ENCODE measurements at places on chromosomes 1 and 21.
A peak's percentile ranks its signal among the peaks of the same experiment; 100 is the strongest.

- DNase-seq: no peak
These were observed 30.6 kb downstream of the VANGL2 start for GRCh38 chr1:160431006-160431405.

GRCh38 chr21:43317254-43317748, 109.6 kb downstream of the SIK1 start:
- peak; percentile 33 for DNase-seq

DNA sequence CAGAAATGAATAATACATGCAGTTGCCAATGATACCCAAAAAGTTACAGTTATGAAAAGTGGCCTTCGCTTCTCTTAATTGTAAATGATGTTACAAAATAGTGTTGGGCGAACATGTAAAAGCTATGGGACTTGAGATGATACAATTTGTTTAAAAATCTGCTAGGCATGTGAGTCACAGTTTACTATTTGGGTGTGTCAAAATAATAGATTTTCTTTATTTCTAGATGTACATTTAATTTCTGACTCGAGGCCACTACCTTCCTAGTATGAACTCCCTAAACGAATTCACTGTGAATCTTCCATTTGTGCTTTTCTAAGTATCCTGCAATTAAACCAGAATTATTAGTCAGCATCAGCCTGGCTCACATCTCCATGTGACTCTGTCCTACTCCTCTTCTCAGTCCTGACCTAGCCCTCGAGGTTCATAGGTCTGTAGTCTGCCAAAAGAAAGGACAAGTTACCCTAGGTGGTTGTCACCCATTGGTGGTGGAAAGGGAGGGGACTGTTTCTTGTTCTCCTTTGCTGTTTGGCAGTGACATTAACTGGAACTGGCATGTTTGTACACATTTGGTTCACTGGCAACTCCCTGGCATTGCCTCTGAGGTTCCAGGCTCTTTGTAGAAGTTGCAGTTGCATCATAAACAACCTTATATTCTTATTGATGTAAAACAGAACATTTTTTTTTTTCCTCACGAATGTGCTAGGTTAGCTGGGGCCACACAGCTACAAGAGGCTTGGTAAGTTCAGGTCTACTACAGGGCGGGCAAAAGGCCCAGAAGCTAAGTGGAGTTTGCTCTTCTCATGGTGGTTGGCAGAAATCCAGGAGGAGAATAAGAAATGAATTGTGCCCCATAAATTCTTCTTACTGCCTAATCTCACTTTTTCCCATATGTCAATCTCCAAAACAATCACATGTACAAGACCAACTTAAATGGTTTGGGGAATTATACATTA, 746.5 kb upstream of the ADAMTS5 start:
- peak; percentile 35 for DNase-seq

DNA sequence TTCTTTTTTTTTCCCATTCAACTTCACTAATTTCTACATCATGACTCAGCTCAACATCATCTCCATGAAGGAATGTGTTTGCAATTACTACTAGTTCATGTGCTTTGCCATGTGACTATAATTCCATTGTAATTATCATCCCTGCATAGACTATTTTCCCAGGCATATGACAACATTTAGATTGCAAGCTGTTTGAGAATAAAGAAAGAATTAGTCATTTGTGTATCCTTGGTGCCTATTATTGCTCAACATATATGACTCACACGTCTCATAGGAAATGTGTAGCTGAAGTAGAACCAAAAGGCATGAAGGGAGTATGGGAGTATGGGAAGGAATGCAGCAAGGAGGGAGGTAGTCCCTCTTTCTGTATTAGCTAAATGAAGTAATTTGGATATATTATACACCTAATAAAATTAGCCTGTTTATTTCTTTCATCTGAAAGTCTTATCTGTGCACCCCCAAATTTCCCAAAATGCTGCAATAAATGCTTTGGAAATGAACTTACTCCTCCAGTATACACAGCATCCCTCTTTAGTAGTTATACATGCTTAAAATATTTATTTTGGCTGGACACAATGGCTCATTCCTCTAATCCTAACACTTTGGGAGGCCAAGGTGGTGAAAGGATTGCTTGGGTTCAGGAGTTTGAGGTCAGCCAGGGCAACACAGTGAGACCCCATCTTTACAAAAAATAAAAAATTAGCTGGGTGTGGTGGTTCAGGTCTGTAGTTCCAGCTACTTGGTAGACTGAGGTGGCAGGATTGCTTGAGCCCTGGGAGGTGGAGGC, 316.9 kb upstream of the ADGRL4 start:
- DNase-seq: no peak

DNA sequence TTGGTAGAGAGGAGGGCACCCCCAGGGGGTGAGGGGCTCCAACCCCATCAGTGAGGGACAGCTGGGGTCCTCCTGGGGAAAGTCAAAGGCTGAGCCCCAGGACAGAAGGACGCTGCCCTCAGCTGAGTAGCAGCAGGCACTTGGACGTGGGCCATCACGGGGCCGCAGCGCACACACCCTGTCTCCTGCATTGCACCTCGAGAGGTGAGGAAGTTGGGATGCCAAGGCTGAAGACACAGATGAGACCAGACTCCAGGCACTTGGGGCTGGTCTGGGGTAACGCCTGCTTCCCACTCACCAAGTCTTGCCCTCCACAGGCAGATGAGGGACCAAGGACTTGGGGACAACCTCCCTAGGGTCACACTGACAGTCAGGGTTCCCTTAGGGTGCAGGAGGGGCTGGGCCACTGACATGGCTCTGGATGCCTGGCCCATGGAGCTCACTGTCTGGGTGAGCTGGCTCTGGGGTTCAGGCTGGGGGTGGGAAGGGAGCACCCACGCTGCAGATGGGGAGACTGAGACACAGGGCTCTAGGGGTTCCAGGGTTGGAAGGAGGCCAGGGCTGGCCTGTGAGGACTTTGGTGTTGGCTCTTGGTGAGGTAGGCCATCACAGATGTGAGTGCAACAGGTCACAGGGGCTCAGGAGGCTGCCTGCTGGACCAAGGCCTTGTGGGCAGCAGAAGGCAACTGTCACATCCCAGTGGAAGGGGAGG, 16.6 kb upstream of the ZNF678 start:
- DNase-seq: no peak

DNA sequence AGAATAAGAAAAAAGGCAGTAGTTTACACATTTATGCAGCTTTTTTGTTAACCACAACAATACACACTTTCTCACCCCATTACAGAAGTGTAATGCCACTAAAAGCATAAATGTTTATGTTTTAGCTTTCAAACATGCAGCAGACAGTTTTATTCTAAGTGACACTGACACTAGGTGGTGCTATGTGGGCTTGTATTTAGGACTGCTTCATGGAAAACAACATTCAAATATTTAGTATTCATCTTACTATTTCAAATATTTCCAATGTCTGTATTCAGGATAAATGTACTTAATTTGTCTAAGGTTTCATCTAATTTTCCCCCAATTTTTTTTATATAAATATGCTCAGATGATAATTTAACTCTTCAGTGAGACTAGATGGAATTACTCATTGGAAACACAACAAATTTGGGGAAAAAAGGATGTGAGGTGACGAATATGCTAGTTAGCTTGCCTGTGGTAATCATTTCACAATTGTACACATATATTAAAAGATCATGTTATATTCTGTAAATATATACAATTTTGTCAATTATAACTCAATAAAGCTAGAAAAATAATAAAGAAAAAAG, 71.4 kb downstream of the USP1 start:
- DNase-seq: no peak

DNA sequence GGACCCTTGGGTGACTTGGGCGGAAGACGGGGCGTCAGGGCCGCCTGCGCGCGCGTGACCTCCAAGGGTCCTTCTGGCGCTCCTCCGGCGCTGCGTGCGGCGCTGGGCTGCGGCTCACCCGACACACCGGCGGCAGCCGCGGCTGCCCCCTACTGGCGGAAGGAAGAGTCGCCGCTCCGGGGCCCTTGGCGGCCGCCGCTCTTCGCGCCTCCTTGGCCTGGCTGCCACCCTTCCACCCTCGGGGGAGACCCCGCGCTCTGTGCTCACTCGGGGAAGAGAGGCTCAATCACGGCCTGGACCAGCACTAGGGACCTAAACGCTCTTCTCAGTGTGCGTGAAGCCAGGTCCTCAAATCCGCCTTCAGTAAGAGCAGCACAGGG, 89.7 kb downstream of the DMRTA2 start:
- DNase-seq: peak; percentile 74

GRCh38 chr1:107181253-107181969, 40.6 kb downstream of the NTNG1 start:
- DNase-seq: no peak

GRCh38 chr1:54310439-54311328, 95.5 kb downstream of the SSBP3 start:
- DNase-seq: peak; percentile 62

- peak; percentile 93 for DNase-seq
These were observed at the start of gene SELENBP1 for GRCh38 chr1:151372058-151372934. TSS of gene SELENBP1 (minus strand) at chr1:151372705. CDS start at chr1:151372641, 64 bp downstream.

GRCh38 chr1:225733254-225733653, 44.4 kb upstream of the SRP9 start:
- no peak for DNase-seq

All from mucosa of descending colon (tissue), 3 donors.